Activated CD4-positive, alpha-beta T cell treated with anti-CD3 and anti-CD28 coated beads, Interleukin-2, amount 50 U/mL, for 24 hours (primary cell): ENCODE measurements at places on chromosomes 2 and 18.

DNA sequence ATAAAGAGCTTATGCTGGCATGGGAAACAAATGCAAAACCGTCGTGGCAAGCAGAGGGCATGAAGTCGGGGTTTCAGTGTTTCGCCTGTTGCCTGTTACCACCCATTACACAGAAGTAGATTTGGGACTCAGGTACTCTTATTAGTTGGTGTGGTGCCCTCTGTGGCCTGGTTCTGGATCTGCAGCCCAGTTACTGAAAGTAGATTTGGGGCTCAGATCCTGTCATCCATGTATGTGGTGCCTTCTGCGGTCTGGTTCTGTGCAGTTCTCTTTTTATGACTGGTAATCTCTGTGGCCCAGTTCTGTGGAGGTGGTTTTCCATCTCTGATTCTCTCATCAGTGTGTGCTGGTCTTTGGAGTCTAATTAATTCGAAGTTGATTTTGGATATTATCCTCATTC is 45.2 kb downstream of the ADNP2 start:
- DNase-seq = no peak

DNA sequence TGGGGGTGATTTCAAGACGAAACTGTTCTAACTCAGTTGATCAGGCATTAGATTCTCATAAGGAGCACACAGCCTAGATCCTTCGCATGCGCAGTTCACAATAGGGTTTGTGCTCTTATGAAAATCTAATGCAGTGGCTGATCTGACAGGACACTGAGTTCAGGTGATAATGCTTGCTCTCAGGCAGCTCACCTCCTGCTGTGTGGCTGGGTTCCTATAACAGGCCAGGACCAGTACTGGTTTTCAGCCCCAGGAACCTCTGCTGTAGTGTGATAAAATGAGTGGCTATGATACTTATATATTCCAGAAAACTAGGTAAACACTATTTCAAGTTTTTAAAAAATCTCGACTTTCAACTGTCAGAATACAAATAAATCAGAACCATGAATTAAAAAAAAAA is 271.4 kb downstream of the GALNT13 start:
- DNase-seq = no peak

DNA sequence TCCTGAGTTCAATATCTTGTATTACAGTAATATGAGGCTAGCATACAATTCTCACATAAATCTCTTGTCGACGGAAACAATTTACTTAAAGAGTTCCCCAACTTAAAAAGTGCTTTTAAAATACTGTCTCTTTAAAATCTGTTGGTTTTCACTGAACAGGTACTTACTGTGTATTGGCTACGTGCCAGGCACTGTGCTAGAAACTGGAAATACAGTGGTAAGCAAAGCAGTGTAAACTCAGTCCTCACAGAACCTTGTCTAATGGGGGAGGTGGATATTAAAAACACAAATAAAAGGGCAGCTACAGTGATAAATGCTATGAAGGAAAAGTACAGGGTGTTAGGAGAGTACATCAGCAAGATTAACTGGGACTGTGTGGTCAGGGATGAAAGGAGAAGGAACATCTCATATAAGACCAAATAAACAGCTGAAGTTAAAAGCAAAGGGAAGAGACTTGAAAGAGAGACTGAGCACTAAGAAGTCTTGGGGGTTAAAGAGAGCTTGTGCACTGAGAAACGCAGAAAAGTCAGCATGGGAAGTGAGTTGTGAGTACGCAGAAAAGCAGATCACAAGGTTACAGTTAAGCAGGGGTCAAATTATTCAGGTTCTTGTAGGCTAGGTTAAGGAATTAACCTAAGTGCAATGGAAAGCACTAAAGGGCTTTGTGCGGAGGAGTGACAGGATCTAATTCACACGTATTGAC is 52.5 kb downstream of the USP40 start:
- no peak for DNase-seq

GRCh38 chr2:230130668-230131364 is 62.1 kb upstream of the SLC16A14 start:
- no peak for DNase-seq

DNA sequence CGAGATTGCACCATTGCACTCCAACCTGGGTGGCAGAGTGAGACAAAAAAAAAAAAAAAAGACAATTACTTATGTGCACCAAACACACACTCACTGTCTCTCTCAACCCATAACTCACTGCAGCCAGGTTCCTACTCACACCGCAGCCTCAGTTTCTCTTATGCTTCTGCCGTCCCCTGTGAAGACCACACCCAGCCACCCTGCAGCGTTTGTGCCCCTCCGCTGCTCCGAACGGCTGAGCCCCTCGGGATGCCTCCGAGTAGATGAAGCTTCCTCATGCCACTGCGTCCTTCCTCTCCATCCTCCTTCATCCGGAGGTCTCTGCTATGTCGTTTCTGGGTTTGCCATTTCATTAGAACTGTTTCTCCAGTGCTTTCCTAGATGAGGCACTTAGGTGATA is 160.1 kb downstream of the TWIST2 start:
- DNase-seq = no peak

GRCh38 chr2:218145124-218145523 is 19.3 kb downstream of the CXCR2 start:
- no peak for DNase-seq

- no peak for DNase-seq
Observed at GRCh38 chr2:237743561-237744269, 54.9 kb upstream of the RBM44 start.

DNA sequence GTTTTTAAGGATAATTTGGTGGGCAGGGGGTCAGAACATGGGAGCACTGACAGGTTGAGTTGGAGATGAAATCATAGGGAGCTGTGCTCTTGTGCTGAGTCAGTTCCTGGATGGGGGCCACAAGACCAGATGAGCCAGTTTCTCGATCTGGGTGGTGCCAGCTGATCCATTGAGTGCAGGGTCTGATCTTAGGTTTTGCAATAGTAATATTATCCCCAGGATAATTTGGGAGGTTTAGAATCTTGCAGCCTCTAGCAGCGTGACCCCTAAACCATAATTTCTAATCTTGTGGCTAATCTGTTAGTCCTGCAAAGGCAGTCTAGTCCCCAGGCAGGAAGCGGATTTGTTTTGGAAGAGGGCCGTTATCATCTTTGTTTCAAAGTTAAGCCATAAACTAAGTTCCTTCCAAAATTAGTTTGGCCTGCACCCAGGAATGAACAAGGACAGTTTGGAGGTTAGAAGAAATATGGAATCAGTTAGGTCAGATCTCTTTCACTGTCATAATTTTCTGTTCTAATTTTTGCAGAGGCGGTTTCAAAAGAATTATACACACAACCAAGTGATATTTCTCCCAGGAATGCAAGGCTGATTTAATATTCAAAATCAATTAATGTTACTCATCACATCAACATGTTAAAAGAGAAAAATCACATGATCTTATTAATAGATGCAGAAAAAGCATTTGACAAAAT is 23.0 kb downstream of the DBI start:
- DNase-seq = no peak

DNA sequence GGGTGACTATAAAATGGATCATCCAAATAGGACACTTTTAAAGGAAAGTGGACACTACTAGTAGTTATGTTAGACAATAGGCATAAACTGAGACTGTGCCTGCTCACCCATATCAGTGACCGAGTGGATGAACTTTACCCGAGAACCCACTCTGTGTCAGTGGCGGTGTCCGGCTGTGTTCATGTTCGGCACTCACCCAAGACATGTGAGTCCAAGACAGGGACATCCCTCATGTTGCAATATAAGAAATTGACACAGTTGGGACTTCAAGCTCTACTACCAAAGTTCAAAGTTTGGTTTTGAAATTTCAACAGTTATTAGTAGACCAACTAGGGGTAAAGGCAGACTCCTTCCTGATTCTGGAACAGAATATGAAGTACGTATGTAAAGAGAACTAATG is 326.3 kb upstream of the TNP1 start:
- DNase-seq = no peak

GRCh38 chr2:28898048-28898447 is 3.6 kb downstream of the WDR43 start:
- DNase-seq = no peak

- DNase-seq = no peak
Observed at GRCh38 chr2:69741229-69741574, 732 bp upstream of the ANXA4 start.

GRCh38 chr18:43882358-43883055 is 605.2 kb upstream of the SYT4 start:
- no peak for DNase-seq

GRCh38 chr2:234366891-234367290 is 130.0 kb downstream of the ARL4C start:
- DNase-seq = no peak

DNA sequence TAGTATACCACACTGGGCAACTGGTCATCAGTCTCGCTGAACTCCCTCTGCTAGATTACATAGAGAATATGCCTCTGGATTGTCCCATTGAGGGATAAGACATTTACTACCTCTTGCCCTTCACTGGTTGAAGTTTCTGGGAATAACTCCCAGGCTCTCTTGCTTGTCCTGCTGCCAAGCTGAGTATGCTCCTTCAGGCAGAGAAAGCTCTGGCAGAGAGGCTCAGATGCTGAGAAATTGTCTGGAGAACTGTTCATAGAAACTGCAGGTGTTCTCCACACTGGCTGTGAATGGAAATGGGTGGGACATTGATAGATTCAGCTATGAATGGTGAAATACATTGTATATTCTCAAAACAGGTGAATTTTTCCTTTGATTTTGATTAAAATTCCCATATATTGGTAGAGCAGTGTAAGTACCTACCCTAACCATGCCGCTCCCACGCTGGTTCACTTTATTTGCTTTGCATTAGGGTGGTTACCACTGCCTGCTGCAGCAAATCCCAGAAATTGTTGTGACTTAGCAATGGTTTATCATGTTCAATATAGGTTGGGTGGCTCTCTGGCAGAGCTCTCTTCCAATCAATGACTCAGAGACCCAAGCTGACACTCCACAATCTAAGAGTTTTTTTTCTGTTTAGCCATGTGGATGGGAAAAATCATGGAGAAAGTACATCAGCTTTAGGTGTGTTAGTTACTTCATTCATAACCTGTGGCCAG is 36.7 kb downstream of the FAM117B start:
- DNase-seq = no peak

DNA sequence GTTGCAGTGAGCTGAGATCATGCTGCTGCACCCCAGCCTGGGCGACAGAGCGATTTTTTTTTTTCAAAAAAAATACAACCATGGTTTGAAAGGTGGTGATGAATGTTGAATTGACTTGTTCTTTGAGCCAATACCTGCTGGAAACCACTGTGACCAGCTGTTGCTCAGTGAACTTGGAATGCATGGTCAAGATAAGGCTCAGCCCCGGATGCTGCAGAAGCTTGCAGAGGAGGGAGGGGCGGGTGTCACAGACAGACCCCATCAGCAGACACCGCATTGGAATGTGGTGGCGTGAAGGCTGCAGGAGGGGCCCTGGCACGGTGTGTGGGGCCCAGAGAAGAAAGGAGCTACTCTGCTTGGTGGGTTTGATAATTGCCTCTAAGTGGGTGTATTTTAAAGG is 91.6 kb downstream of the ITGB1BP1 start:
- DNase-seq = no peak

- no peak for DNase-seq
Observed at GRCh38 chr2:222057347-222058073, 241.3 kb downstream of the PAX3 start.
